CD4-positive, alpha-beta T cell treated with Interleukin-2 at 100 ng/mL for 4 hours (primary cell): ENCODE measurements at places on chromosomes 7 and 10.

DNA sequence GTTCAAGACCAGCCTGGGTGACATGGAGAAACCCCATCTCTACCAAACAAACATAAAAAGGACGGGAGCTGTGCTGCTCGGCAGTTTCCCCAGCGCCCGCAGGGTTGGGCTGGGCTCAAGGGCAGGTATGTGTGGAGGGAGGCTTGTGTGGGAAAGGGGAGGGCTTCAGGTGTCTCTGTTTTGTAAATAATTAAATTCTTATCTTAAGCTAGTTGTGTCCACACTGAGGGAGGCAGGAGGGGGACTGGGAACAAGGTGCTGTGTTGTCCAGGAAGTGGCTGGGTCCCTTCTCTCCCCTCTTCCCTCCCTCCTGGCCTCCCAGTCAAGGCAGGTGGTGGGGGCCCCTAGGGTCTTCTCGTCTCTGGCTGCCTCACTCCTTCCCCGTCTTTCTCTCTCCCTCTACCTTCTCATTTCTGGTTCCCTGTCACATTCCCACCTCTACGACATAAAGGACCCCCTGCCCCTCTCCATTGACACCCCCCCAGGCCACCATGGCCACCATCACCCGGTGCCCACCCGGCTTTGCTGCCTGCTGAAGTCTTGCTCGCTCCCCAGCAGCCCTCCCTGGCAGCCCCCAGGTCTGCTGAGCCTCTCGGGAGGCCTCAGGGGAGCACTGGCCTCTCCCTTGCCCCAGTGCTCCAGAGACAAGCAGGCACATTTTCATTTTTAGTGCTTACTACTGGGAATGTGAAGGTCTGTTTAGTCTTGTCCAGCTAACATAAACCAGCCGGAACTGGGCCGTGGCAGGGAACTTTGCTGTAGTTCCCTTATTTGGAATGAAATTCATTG is 19.3 kb downstream of the NEURL1 start:
- no peak for DNase-seq

DNA sequence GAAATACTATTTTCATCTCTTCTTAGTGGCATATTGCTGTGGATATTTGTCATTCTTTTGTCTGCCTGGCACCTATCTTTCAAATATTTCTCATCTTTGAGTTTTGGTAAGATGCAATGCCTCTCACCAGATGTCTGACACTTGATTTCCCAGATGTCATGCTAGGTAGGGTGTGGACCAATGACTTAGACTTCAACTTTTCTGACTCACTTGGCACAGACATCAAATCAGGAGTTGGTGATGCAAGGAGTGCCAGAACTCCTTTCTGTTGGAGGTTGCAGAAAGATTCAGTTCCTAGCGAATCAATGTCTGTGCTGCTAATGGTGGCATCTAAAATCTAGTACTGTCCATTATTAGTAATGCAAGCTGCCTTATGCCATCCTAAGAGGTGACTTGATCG is 216.9 kb upstream of the FERD3L start:
- DNase-seq = no peak

- DNase-seq = no peak
Observed at GRCh38 chr10:111974325-111974724, 209.2 kb downstream of the GPAM start.

DNA sequence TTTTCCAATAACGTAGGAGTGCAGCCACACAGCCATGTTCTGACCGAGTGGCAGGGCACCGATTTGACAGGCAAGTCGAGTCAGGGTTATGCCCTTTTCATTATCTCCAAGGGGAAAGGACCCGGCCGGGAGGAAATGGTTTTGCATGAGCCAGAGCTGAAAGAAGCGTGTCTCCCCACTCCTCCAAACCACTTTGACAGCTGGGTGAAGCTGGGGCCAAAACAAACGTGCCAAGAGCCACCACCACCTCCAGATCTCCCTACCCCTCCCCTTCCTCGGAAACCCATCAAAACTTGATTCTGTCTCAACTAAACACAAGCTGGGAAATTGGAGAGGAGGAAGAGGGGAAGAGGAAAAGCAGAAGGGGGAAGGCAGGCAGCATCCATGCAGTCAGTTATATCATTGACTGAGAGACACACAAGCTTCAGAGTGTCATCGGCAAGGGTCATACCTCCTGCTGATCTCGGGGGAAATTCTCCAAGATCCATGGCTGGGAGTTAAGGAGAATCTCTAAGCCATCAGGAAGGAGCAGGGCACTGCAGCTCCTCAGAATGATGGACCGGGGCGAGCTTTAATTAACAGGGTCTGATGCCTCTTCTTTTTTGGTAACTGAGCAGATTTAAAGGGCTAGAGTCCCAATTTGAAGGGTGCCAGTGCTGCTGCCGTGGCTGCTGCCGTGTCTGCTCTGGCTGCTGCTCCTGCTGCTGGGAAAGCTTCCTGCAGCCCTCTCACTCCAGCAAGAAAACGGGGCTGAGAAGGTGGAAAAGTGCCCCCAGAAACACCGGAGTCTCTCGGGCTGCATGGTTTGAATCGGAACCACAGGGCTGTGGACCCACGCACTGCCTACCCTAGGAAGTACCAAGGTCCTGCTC is 34.7 kb upstream of the CALN1 start:
- no peak for DNase-seq
